ENCODE measurements at places on chromosomes 4 and X.

DNA sequence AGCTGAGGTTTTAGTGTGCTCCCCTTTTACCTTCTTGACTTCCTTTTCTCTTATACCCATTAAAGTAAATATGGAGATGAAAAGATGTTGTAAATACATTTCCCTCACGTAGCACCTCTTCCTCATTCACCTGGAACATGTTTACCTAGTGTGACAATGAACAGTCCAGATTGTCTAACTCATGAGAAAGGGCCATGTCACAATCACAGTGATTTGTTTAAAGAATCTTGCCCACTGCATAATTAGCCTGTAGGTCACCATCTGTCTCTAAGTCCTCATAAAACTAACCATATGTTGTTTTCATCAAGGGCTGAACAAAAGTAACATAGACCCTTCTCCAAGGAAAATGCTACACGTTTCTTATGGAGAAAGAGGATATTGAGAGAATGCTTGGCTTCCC, 85.7 kb downstream of the TSPAN5 start:
- peaks cover 28% of the 10 kb centered on the region for H3K36me3 ChIP-seq
- DNase-seq, result no peak
- H3K4me3 ChIP-seq, result no peak overlapping the region
- H3K4me1 ChIP-seq, result peaks cover 8% of the 10 kb centered on the region
- H3K27me3 ChIP-seq, result no peaks in the 10 kb centered on the region

- no peak overlapping the region for H3K4me3 ChIP-seq
- H3K27me3 ChIP-seq, result no peaks in the 10 kb centered on the region
- no peaks in the 10 kb centered on the region for H3K4me1 ChIP-seq
- no peak for DNase-seq
- H3K27ac ChIP-seq, result no peak overlapping the region
These were observed 725.7 kb upstream of the TENM3 start for GRCh38 chr4:181517491-181517890.

GRCh38 chrX:22078117-22078516, 46.0 kb downstream of the PHEX start:
- no peaks in the 10 kb centered on the region for H3K27me3 ChIP-seq
- no peaks in the 10 kb centered on the region for H3K4me1 ChIP-seq
- no peak overlapping the region for H3K4me3 ChIP-seq

GRCh38 chrX:144715337-144715736, 532.0 kb upstream of the SPANXN1 start:
- no peak overlapping the region for H3K27ac ChIP-seq
- no peak for DNase-seq
- H3K27me3 ChIP-seq, result no peaks in the 10 kb centered on the region
- no peaks in the 10 kb centered on the region for H3K4me1 ChIP-seq
- H3K36me3 ChIP-seq, result no peaks in the 10 kb centered on the region

DNA sequence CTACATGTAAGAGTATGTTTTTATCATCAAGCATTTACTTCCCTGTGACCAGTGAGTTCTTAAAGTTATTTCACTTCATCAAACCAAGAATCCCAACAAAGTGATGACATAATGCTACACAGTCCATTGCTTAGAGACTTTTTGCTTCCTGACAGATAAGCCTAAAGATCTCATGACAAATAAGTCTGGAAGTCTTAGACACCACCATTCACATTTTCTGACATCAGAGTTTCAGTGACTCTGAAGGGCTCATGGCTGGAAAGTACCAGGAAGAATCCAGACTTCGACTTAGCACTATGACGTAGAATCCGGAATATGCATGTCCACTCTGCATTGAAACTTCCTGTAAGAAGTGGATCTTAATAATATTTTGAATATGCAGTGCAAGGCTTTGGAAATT, 53.7 kb downstream of the CLDN22 start:
- DNase-seq, result no peak
- H3K4me3 ChIP-seq, result no peak overlapping the region
- H3K36me3 ChIP-seq, result peaks cover 70% of the 10 kb centered on the region
- H3K27ac ChIP-seq, result no peak overlapping the region
- H3K27me3 ChIP-seq, result no peaks in the 10 kb centered on the region

DNA sequence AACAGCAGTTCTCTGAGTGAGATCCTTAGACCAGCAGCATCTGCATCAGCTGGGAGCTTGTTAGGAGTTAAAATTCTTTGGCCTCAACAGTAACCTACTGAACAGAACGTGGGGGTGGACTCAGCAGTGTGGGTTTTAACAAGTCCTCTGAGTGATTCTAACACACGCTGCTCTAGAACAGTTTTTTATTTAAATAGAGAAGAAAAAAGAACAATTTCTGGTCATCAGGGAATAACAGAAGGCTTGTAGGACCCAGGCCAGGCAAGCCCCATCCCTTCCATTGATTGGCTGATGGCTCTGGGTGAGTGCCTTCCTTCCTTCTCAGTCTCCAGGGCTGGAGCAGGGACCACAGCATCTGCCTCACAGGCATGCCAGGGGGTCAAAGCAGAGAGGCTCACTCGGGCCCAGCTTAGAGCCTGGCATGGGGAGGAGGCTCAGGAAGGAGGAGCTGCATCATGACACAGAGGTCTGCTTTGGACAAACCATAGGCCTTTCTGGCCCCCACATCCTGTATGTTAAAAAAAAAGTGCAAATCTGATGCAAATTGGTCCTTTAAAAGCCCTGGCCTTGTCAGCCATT, 56.7 kb downstream of the JAKMIP1 start:
- no peaks in the 10 kb centered on the region for H3K36me3 ChIP-seq
- H3K4me1 ChIP-seq, result no peaks in the 10 kb centered on the region
- no peak overlapping the region for H3K27ac ChIP-seq

- DNase-seq, result peak; percentile 16
- no peak overlapping the region for H3K4me3 ChIP-seq
- H3K27ac ChIP-seq, result no peak overlapping the region
- H3K36me3 ChIP-seq, result no peaks in the 10 kb centered on the region
- H3K4me1 ChIP-seq, result no peaks in the 10 kb centered on the region
These were observed 104.4 kb downstream of the ADRA2C start for GRCh38 chr4:3870567-3870962.

Data from RWPE2 (cell line).